Epithelial cell of alveolus of lung (primary cell): ENCODE measurements at places on chromosomes 5 and 9. TPM values are rescaled to one million over a fixed set of nuclear protein-coding genes. Genes with fewer than 3 reads are reported as not detected.

KLHL9 gene
- total RNA-seq, result 25.2 and 30.0 TPM in 2 replicates

ANKRD55 gene
- 0.40 TPM in 1 of 2 replicates, not detected in the other for total RNA-seq

PCDHGA11 gene
- total RNA-seq, result 5.9 and 13.7 TPM in 2 replicates

AHRR gene
- total RNA-seq, result 7.0 and 47.7 TPM in 2 replicates

PRUNE2 gene
- 2.2 and 2.6 TPM in 2 replicates for total RNA-seq

IFNA2 gene
- not detected in 2 replicates for total RNA-seq

NEUROG1 gene
- not detected in 2 replicates for total RNA-seq

KCTD16 gene
- 0.40 and 1.7 TPM in 2 replicates for total RNA-seq

GARIN3 gene
- not detected in 2 replicates for total RNA-seq

OGN gene
- 0.08 TPM in 1 of 2 replicates, not detected in the other for total RNA-seq

TRIM7 gene
- total RNA-seq, result 2.5 and 3.8 TPM in 2 replicates

RALGPS1 gene
- total RNA-seq, result 0.32 and 1.3 TPM in 2 replicates

MRPS2 gene
- total RNA-seq, result 45.4 and 56.5 TPM in 2 replicates

ABITRAM gene
- total RNA-seq, result 8.1 and 8.5 TPM in 2 replicates

ENDOG gene
- total RNA-seq, result 16.2 and 31.7 TPM in 2 replicates

C1QTNF2 gene
- 0.32 and 0.39 TPM in 2 replicates for total RNA-seq

C5orf34 gene
- total RNA-seq, result 3.6 and 8.2 TPM in 2 replicates

POLR3G gene
- 0.72 and 5.3 TPM in 2 replicates for total RNA-seq

ACOT12 gene
- total RNA-seq, result not detected in 2 replicates

TLR4 gene
- total RNA-seq, result 0.64 and 1.4 TPM in 2 replicates

NCBP1 gene
- 20.8 and 26.8 TPM in 2 replicates for total RNA-seq

MIGA2 gene
- 11.1 and 23.6 TPM in 2 replicates for total RNA-seq

INSL4 gene
- total RNA-seq, result not detected in 2 replicates

SOWAHA gene
- 0.16 TPM in 1 of 2 replicates, not detected in the other for total RNA-seq

GRIA1 gene
- total RNA-seq, result 0.40 and 0.65 TPM in 2 replicates

TAS2R1 gene
- total RNA-seq, result not detected in 2 replicates

CNTFR gene
- total RNA-seq, result 1.1 TPM in 1 of 2 replicates, not detected in the other

ADAMTS12 gene
- total RNA-seq, result 20.6 and 82.2 TPM in 2 replicates

GABRA6 gene
- total RNA-seq, result not detected in 2 replicates

PDLIM4 gene
- total RNA-seq, result 51.2 and 141 TPM in 2 replicates

RNF183 gene
- total RNA-seq, result not detected in 2 replicates

BAAT gene
- total RNA-seq, result 0.13 and 0.56 TPM in 2 replicates

TMEM252 gene
- not detected in 2 replicates for total RNA-seq

ANGPTL2 gene
- total RNA-seq, result 10.1 and 50.2 TPM in 2 replicates

CDH18 gene
- 0.64 and 1.3 TPM in 2 replicates for total RNA-seq

FOXI1 gene
- total RNA-seq, result not detected in 2 replicates

FABP6 gene
- not detected in 2 replicates for total RNA-seq

GRXCR2 gene
- total RNA-seq, result not detected in 2 replicates

EQTN gene
- total RNA-seq, result not detected in 2 replicates

FCN2 gene
- not detected in 2 replicates for total RNA-seq

FOXD4L5 gene
- not detected in 2 replicates for total RNA-seq

MINAR2 gene
- not detected in 2 replicates for total RNA-seq

HEMGN gene
- not detected in 2 replicates for total RNA-seq

GNA14 gene
- under 0.01 and 0.40 TPM in 2 replicates for total RNA-seq

CCL21 gene
- not detected in 2 replicates for total RNA-seq

SEMA4D gene
- total RNA-seq, result 0.91 and 5.4 TPM in 2 replicates

SLC34A3 gene
- total RNA-seq, result not detected in 2 replicates
